ENCODE measurements at places on chromosomes 6 and 20.

GRCh38 chr6:61210549-61210948, 1075.5 kb downstream of the KHDRBS2 start:
- DNase-seq, result no peak

GRCh38 chr6:22334778-22335177, 37.9 kb upstream of the PRL start:
- DNase-seq, result no peak

GRCh38 chr20:31667315-31668285, 29.9 kb downstream of the COX4I2 start:
- DNase-seq, result no peak

GRCh38 chr6:144478483-144478882, 193.3 kb downstream of the UTRN start:
- DNase-seq, result no peak

GRCh38 chr6:43144879-43145278, 26.2 kb upstream of the SRF start:
- DNase-seq, result no peak

DNA sequence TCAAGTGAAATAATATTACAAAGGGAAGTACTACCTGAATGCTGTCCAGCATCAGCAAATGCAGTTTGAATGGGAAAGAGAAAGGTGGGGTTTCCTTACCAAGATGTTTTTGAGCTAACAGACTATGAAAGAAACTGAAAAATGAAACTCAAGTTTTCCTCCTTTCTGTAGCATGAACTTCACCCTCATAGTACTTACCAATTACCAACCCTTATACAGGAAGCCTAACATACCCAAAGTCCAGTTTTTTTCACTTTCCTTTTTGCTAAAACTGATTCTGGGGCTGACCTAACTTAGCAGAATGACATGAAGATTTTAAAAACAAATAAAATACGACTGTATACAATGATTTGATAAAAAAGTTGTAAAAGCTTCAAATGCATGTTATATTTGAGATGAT, 5.2 kb downstream of the ZNFX1 start:
- DNase-seq, result no peak
